ENCODE measurements at places on chromosomes 13 and 19. TPM values are rescaled to one million over a fixed set of nuclear protein-coding genes. Genes with fewer than 3 reads are reported as not detected.

Gene SNAPC2
- 18.2 TPM for polyA plus RNA-seq

DNA sequence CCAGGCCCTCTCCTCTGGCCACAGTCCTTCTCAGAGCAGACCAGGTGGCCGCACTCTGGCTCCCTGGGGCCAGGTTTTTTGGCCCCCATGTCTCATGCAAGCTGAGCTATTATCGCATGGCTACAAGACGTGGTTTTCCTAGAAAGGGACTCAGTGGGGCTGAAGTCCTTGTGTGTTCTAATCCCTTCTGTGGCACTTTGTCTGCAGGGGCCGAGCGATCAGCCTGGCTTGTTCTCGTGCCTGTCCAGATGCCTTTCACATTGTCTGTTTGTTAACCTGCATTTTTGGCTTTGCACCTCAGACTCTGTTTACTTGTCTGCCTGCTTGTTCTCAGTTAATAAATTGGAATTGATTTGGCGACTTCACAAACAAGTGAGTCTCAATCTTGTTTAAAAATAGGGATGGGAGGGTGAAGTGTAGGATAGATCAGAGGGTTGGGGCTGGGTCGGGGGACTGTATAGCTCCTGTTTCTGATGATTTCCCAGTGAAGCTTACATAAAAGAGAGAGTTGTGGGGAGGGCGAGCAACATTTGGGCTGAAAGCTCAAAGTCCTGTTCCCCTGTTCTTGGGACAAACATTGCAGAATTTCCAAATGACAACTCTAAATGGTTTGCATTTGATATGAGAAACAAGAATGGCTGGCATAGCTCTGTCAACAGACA is 440.4 kb downstream of the COG6 start:
- no peaks in the 10 kb centered on the region for H3K27me3 ChIP-seq
- H3K4me3 ChIP-seq: no peak overlapping the region
- peaks cover 8% of the 10 kb centered on the region for H3K4me1 ChIP-seq
- H3K27ac ChIP-seq: no peak overlapping the region

- DNase-seq: no peak
- H3K36me3 ChIP-seq: no peaks in the 10 kb centered on the region
- H3K27me3 ChIP-seq: no peaks in the 10 kb centered on the region
Observed at GRCh38 chr19:41811981-41812380, 15.6 kb downstream of the CEACAM3 start.

DNA sequence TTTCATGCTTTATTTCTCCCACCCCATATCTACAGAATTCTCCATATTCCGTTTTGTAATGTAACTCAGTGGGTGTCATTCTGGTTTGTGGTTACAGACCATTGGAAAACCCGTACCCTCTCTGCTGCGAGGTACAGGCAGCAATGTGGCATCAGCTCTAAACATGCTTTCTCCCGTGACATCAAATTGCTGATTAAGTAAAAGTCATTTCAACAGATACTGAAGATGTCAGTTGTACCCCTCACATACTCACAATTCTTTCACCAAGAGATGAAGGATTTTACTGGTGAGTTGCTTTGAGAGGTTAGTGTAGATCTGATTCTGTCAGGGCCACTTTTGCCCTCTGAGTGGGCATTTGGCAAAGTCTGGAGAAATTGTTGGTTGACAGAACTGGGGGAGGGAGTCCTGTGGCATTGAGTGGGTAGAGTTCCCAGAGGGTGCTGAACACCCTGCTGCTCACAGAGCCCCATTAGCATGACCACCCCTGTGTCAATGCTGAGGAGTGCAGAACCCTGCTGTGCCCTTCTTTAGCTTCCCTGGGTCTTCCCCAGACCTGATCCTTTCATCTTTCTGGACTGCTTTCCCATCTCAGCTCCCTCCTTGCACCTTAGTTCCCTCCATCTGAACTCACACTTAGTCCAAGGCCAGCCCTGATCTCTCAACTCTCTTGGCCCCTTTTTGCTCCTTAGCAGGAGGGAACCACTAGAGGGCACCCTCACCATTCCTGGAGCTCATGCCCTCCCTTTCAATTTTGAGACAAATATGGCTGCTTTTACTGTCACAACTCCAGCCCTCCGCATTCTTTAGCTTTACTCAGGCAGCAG is 39.9 kb upstream of the CEACAM8 start:
- no peak for DNase-seq
- no peak overlapping the region for H3K4me3 ChIP-seq
- no peaks in the 10 kb centered on the region for H3K36me3 ChIP-seq
- H3K4me1 ChIP-seq: no peaks in the 10 kb centered on the region
- H3K27ac ChIP-seq: no peak overlapping the region

- H3K36me3 ChIP-seq: no peaks in the 10 kb centered on the region
- no peaks in the 10 kb centered on the region for H3K4me1 ChIP-seq
- no peaks in the 10 kb centered on the region for H3K27me3 ChIP-seq
- no peak for DNase-seq
Observed at GRCh38 chr13:44523146-44524015, 52.7 kb downstream of the TSC22D1 start.

GRCh38 chr13:75581874-75582640 is 32.5 kb downstream of the UCHL3 start:
- DNase-seq: no peak
- H3K27me3 ChIP-seq: no peaks in the 10 kb centered on the region
- no peaks in the 10 kb centered on the region for H3K36me3 ChIP-seq
- H3K4me3 ChIP-seq: no peak overlapping the region

GRCh38 chr19:45144431-45145269 is 16.1 kb downstream of the NKPD1 start:
- H3K4me1 ChIP-seq: no peaks in the 10 kb centered on the region
- no peaks in the 10 kb centered on the region for H3K27me3 ChIP-seq
- no peak overlapping the region for H3K27ac ChIP-seq
- no peak for DNase-seq
- no peak overlapping the region for H3K4me3 ChIP-seq

Gene VN1R4
- polyA plus RNA-seq: not detected

Gene EFNB2
- polyA plus RNA-seq: 0.08 TPM

DNA sequence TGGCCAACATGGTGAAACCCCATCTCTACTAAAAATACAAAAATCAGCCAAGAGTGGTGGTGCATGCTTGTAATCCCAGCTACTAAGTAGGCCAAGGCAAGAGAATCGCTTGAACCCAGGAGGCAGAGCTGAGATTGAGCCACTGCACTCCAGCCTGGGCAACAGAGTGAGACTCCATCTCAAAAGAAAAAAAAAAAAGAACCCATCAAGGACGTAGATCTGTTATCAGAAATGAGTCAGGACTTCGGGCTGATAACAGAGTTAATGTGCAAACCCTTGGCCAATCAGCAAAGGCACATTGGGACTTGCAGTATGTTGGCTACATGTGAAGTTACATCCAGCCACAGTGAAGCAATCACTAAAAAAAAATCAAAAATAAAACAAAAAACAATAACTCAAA is 4.8 kb upstream of the LGALS7B start:
- no peaks in the 10 kb centered on the region for H3K36me3 ChIP-seq
- no peaks in the 10 kb centered on the region for H3K4me1 ChIP-seq
- no peak for DNase-seq
- no peak overlapping the region for H3K27ac ChIP-seq
- no peak overlapping the region for H3K4me3 ChIP-seq

DNA sequence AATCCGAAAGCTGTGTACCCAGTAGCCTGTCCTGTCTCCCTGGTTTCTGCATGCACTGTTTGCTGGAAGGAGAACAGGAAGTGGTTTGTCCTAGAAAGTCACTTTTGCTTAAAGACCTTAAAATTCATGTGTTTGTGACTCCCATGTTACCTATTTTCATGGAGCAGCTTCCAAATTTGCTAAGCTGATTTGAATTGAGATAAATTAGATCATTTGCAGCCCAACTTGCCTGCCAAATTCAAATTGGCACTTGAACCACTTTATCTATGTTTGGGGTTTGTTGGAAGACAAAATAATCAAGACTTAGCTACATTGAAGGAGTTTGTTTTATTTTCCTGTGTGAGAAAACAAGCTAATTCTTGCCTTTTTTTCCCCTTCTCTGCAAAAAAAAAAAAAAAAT is 532.5 kb downstream of the DIAPH3 start:
- H3K27me3 ChIP-seq: no peaks in the 10 kb centered on the region
- H3K36me3 ChIP-seq: no peaks in the 10 kb centered on the region
- H3K4me3 ChIP-seq: no peak overlapping the region
- H3K4me1 ChIP-seq: no peaks in the 10 kb centered on the region

Gene S1PR4
- 332 TPM for polyA plus RNA-seq

DNA sequence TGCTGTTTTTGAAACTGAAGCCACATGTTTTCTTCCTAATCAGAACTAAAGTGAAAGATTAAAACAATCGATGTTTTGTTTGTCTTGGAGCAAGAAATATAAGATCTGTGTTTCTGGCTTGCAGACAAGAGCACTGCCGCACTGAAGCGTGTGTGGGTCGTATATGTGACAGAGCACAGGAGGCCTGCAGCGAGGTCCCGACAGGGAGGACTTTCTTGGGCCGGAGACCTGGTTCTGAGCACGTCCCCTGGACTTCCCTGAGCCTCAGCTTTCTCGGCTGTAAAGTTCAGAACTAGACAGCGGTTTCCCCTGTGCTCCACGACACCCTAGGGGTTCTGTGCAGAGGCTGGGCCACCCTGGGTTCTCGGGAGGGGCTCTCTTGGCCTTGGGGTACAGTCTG is 60.5 kb downstream of the GADD45B start:
- H3K4me3 ChIP-seq: no peak overlapping the region
- H3K36me3 ChIP-seq: no peaks in the 10 kb centered on the region
- no peaks in the 10 kb centered on the region for H3K27me3 ChIP-seq
- no peak for DNase-seq

- H3K36me3 ChIP-seq: no peaks in the 10 kb centered on the region
- no peaks in the 10 kb centered on the region for H3K27me3 ChIP-seq
- DNase-seq: no peak
Observed at GRCh38 chr13:26225896-26226617, 3.9 kb upstream of the RNF6 start.

- H3K36me3 ChIP-seq: no peaks in the 10 kb centered on the region
- H3K4me3 ChIP-seq: no peak overlapping the region
- H3K27me3 ChIP-seq: no peaks in the 10 kb centered on the region
- H3K4me1 ChIP-seq: peaks cover 4% of the 10 kb centered on the region
- DNase-seq: no peak
- H3K27ac ChIP-seq: no peak overlapping the region
Observed at GRCh38 chr19:5809053-5809452, 4.2 kb downstream of the NRTN start.

Gene DLL3
- polyA plus RNA-seq: 0.08 TPM

DNA sequence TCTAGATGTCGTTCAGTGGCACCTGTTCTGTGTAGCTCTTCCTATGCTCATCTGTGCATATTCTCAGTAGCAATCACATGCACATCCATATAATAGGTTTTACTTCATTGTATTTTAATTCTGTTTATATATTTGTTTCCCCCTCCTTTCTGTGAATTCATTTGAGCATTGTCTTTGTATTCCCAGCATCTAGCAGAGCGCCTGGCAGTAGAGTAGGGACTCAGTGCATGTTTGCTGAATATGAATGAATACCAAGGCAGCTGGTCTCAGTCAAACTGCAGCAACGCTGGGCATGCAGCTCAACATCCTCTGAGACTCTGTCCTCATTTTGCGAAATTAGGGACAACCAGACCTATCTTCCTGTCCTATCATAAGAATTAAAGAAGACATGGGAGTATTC is 330.1 kb downstream of the SPRY2 start:
- no peak overlapping the region for H3K4me3 ChIP-seq
- H3K4me1 ChIP-seq: no peaks in the 10 kb centered on the region
- no peaks in the 10 kb centered on the region for H3K36me3 ChIP-seq
- DNase-seq: no peak
- H3K27me3 ChIP-seq: no peaks in the 10 kb centered on the region

Gene CHST8
- not detected for polyA plus RNA-seq

DNA sequence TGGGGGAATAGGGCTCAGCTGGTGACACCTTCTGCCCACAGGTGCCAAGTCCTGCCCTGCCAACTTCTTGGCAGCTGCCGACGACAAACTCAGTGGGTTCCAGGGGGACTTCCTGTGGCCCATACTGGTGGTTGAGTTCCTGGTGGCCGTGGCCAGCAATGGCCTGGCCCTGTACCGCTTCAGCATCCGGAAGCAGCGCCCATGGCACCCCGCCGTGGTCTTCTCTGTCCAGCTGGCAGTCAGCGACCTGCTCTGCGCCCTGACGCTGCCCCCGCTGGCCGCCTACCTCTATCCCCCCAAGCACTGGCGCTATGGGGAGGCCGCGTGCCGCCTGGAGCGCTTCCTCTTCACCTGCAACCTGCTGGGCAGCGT is 2.1 kb downstream of the P2RY11 start:
- H3K36me3 ChIP-seq: peaks cover 30% of the 10 kb centered on the region
- H3K27ac ChIP-seq: peak overlapping the region; percentile 60
- H3K27me3 ChIP-seq: no peaks in the 10 kb centered on the region
- peaks cover 30% of the 10 kb centered on the region for H3K4me1 ChIP-seq

Gene ZNF701
- 20.7 TPM for polyA plus RNA-seq

GRCh38 chr13:62246581-62246980 is 830.9 kb upstream of the PCDH20 start:
- H3K36me3 ChIP-seq: no peaks in the 10 kb centered on the region
- no peak for DNase-seq
- no peaks in the 10 kb centered on the region for H3K4me1 ChIP-seq

Gene PLEKHJ1
- 79.5 TPM for polyA plus RNA-seq

DNA sequence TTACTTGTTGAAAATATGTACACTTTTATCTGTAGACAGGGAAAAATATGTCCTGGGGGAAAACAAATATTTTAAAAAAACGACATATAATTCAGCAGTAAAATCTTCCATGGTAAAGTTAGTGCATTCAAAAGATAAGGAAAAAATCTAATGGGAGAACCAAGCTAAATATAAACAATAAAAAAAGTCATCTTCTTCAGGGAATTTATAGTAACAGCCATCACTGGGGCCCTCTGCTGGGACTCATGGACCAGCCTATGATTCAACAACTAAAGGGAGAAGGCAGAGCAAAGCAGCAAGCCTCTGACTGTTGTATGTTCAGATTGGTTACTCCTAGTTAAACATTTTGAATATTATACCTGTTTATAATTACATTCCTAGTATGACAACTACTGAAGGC is 93.0 kb downstream of the ITGBL1 start:
- no peak overlapping the region for H3K27ac ChIP-seq
- DNase-seq: no peak
- H3K36me3 ChIP-seq: no peaks in the 10 kb centered on the region
- H3K4me1 ChIP-seq: no peaks in the 10 kb centered on the region

Gene THSD8
- not detected for polyA plus RNA-seq

GRCh38 chr19:7515110-7515644 is 726 bp upstream of the ZNF358 start:
- H3K27me3 ChIP-seq: no peaks in the 10 kb centered on the region
- H3K27ac ChIP-seq: no peak overlapping the region
- H3K36me3 ChIP-seq: no peaks in the 10 kb centered on the region
- DNase-seq: no peak

DNA sequence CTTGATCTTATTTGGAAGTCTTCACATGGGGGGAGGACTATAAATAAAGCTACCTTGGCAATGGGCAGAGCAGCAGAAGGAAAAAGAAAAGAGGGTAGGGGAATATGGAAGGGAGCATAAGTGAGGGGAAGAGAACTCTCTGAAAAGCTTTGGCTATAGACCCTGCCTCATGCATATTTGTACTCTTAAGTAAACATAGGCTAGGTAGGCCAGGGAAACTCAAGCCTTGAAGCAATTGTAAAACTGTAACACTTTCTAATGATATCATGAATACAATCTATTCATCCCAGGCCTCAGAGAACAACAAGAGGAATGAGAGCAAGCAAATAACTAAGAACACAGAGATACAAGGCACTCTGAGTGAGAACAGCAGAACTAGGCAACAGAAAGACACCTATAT is 20.4 kb downstream of the MYCBP2 start:
- no peaks in the 10 kb centered on the region for H3K27me3 ChIP-seq
- peaks cover 39% of the 10 kb centered on the region for H3K4me1 ChIP-seq

- H3K27me3 ChIP-seq: no peaks in the 10 kb centered on the region
- DNase-seq: no peak
- no peaks in the 10 kb centered on the region for H3K36me3 ChIP-seq
- H3K4me3 ChIP-seq: no peak overlapping the region
Observed at GRCh38 chr13:38180126-38180525, 169.5 kb upstream of the UFM1 start.

All from naive thymus-derived CD4-positive, alpha-beta T cell (primary cell).